ENCODE measurements at places on chromosomes 2 and 18.

GRCh38 chr2:226408141-226408540 lies 391.5 kb downstream of the IRS1 start:
- no peak for DNase-seq

DNA sequence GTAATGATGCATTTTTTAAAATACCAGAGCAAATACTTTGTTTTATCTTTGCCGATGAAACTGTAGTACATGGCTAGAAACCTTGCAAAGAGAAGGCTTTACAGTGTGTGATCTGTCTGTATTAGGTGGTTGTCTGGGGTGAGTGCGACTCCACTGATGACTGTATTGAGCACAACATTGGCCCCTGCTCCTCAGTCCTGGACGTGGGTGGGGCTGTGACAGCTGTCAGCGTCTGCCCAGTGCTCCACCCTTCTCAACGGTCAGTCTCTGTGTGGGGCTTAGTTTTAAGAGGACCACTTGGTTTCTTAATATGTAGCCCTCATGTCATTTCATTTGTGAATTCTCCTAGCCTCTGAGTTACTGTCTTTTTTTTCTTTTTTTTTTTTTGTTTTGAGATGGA lies 17.4 kb upstream of the MOCOS start:
- DNase-seq = no peak

- no peak for DNase-seq
Measured at GRCh38 chr2:223952280-223952968, 4.8 kb upstream of the MRPL44 start.

- DNase-seq = peak; percentile 55
Measured at GRCh38 chr2:225041207-225041850, 939 bp downstream of the DOCK10 start.

DNA sequence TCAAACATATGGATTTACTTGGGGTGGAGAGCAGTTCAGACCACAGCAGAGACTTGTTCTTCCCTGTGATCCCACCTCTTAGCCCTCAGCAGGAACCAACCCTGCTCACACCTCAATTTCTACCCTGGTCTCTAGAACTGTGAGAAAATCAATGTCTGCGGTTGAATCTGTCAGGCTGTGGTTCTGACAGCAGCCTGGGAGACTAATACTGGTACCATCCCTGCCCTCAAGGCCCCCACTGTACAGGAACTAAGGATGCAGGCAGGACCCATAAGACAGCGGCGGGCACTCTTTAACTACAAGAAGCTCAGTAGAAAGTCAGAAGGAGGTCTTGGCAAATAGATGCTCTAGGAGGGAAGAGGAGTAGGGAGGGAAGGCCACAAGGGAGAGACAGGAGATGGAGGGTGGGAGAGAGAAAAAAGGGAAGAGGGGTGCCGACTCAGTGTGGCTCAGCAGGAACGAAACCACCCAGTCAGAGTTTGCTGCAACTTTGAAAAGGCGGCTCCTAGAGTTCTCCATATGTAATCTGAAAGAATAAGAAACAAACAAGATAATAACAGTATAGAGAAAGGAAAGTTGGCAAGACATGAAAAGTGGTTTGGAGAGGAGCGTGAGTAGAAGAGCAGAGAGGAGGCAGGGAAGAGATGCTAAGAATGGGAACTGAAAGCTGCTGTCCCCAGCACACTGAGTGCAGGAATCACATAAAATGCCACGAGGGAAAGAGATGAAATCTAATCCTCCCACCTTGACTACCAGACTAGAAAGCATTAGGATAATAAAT lies 323.9 kb upstream of the ID2 start:
- DNase-seq = no peak

- DNase-seq = no peak
Measured at GRCh38 chr2:36658277-36658748, 38.2 kb upstream of the VIT start.

- DNase-seq = no peak
Measured at GRCh38 chr2:54830546-54830945, 107.1 kb downstream of the EML6 start.

GRCh38 chr2:210233487-210233886 lies 8.2 kb upstream of the ACADL start:
- no peak for DNase-seq

- no peak for DNase-seq
Measured at GRCh38 chr18:48876590-48876989, 74.2 kb downstream of the SMAD7 start.

DNA sequence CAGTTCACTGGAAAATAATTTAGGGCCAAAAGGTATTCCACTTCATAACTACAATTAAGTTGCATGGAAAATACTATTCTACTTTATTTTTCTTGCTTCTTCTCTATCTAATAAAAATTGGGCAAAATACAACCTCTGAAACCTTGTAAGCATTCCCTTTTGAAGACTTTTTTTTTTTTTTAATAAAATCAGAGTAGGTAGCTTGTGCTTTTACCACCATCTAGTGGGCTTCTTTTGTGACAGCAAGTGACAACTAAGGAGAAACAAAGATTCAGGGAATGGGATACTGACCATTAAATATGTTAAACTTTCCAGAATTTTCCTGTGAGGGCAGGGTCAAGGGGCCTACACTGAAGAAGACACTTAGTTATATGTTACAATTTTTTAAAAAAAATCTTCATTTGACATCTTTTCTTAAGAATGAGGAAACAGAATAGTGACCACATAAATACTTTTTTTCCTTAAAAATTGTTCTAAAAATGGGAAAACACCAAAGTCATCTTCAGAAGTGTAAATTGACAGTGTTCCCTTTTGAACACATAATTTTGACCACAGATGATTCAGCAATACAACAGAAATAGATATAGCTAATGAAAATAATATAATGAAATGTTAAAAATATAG lies 1183.2 kb upstream of the ACVR2A start:
- no peak for DNase-seq

DNA sequence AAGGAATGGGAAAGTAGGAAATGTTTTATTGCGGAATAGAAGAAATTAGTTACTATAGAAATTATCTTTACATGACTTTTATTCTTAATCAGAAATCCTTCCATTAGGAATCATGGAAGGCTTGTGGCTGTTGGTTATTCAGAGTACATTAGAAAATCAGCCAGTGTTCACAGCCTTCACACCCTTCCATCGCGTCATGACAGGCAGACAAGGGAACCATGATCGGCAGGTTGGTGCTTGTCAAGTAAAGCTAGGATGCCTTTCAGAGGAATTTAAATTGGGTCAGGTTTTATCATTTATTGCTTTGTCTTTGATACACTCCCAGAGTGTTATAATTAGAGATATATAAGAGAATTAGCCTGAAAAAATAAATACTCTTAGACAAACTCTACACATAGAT lies 400.6 kb downstream of the THSD7B start:
- DNase-seq = no peak

GRCh38 chr2:206790311-206790935 lies 25.0 kb downstream of the FASTKD2 start:
- no peak for DNase-seq

DNA sequence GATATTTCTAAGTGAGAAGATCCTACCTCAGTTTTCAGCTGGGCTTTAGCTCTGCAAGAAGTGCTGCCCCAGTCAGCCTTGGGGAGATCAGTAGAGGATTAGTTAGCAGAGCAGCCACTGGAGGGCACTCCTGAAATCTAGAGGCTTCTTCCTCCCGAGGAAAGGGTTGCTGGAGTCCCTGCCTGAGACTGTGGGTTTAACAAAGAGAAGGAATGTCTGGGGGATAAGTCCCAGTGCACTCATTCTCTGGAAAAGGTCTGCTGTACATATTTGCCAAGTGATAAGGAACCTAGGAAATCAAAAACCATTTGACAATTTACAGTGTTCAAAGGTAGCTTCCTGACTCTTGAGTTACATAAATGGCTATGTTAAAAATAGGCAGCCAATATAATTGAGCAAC lies 207.2 kb downstream of the SLC8A1 start:
- no peak for DNase-seq

GRCh38 chr2:15367205-15367604 lies 193.9 kb downstream of the NBAS start:
- DNase-seq = no peak

DNA sequence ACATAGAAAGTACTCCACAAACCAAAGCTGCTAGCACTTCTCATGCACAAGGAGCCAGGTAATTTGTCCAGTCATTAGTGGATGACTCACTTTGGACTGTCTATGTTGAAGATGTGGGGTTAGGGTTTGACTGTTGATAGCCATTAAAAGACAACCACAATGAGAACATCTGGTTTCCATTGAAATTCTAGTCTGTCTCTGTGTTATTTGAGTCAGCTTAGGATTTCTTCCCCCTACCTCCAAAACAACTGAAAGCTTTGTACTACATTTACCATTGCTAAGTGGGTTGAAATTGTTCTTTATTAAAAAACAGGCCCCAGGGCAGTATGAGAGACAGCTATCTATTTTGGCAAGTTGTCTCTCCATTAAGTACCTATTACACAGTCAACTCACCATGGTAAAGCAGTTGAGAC lies 50.2 kb upstream of the ANKRD44 start:
- no peak for DNase-seq

DNA sequence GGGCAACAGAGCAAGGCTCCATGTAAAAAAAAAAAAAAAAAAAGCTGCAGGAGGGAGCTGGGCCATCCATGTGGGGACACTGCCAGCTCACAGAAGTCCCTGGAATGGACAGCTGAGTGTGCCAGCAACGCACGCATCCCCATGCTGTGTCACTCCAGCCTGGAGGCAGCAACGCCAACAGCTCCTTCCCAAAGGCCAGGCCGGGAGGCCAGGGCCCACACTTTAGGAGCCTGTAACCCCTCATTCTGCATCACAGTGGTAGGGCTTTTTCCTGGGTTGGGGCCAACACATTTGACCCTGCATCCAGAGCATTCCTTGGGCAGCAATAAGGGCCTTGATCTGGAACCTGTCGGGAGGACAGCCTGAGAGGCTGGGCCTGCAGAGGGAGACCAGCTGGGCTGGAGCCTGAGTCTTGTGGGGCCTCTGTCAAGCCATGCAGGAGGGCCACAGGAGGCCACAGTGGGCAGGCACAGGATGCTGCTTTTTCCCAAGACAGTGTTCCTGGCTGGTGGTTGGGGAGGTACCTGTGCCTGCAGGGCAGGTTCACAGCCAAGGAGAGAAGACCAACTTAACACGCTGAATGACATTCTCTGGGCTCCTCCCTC lies 16.8 kb upstream of the KCNK3 start:
- DNase-seq = no peak

DNA sequence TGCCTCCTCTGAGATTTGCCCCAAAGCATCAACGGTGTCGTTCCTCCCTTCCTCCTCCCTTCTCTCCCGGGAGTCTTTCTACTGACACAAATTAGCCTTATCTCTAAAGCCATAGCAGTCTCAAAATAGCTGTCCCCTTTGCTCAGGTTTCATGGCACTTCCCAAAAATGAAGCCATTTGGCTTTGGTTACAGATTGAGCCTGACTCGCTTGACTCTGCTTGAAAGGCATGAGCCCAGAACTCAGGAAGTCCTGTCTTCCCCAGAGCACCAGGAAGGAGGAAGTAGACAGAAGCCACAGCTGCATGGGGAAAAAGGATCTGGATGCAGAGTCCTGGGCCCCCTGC lies 234.4 kb upstream of the RGPD4 start:
- DNase-seq = no peak

DNA sequence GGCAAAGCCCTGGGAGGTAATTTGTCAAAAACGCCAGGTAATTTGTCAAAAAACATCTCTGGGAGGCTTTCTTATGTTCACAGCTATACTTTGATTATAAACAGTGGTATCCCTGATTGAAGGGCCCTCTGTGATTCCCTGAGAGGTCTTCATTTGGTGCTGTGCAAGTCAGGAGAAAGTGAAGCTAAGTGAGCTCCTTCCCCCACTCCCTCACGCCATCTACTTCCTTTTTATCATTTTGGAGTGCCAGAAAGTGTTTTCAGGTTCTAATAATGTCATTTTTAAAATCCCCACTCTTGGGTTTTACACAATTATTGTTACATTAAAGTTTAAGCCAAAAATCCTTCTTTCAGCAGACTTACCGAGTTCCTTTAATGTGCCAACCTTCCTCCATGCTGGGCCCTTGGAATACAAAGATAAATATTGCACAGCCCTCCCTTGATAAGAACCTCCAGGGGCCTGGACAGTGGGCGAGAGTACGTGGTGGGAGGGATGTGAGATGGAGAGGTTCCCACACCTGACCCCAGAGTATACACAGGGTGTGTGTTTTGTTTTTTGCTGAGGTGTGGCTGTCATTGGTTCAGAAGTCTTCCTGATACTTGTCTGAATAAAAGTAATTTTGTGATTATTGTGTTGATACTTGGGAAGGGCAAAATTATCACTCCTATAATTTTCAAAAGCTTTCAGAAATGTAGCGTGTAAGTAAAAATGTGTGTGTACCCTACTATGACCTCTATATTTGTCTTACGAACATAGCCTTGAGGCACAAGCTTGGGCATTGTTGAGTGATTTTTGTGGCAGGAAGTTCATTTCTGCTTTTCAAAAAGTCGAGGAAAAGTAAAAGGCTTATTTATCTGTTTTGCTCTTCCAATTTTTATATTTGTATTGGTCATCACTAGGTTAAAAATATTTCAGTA lies 8.2 kb downstream of the MAPRE2 start:
- no peak for DNase-seq

GRCh38 chr2:219739066-219739465 lies 111.6 kb downstream of the SLC4A3 start:
- no peak for DNase-seq

All from stimulated activated CD8-positive, alpha-beta memory T cell treated with anti-CD3 and anti-CD28 coated beads, Interleukin-12 subunit alpha, Interleukin-12 subunit beta, amount 100 ng/mL, for 4 hours (primary cell).